ENCODE measurements at places on chromosomes 5 and 9.

DNA sequence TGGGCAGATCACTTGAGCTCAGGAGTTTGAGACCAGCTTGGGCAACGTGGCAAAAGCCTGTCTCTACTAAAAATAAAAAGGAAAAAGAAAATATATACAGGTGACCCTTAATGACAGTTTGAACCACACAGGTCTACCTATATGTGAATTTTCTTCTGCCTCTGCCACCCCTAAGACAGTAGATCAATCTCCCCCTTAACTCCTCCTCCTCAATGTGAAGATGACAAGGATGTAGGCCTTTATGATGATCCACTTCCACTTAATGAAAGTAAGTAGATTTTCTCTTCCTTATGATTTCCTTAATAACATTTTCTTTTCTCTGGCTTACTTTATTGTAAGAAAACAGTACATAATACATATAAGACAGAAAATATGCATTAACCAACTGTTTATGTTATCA lies 3.4 kb downstream of the AKNA start:
- no peak overlapping the region for H3K4me3 ChIP-seq
- H3K27me3 ChIP-seq = no peaks in the 10 kb centered on the region
- peaks cover 11% of the 10 kb centered on the region for H3K36me3 ChIP-seq
- DNase-seq = no peak
- peaks cover 58% of the 10 kb centered on the region for H3K4me1 ChIP-seq
- peak overlapping the region; percentile 87 for H3K27ac ChIP-seq

DNA sequence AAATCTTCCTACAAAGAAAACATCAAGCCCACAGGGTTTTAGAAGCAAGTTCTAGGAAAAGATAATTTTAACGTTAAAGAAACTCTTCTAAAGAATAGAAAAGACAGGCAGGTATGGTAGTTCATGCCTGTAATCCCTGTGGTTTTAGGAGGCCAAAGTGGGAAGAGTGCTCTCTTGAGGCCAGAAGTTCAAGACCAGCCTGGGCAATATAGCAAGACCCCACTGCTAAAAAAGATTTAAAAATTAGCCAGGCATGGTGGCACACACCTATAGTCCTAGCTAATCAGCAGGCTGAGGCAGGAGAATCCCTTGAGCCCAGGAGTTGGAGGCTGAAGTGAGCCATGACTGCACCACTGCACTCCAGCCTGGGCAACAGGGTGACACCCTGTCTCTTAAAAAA lies 193.3 kb downstream of the MLLT3 start:
- no peak overlapping the region for H3K4me3 ChIP-seq
- no peak for DNase-seq
- H3K27ac ChIP-seq = no peak overlapping the region
- H3K36me3 ChIP-seq = no peaks in the 10 kb centered on the region

DNA sequence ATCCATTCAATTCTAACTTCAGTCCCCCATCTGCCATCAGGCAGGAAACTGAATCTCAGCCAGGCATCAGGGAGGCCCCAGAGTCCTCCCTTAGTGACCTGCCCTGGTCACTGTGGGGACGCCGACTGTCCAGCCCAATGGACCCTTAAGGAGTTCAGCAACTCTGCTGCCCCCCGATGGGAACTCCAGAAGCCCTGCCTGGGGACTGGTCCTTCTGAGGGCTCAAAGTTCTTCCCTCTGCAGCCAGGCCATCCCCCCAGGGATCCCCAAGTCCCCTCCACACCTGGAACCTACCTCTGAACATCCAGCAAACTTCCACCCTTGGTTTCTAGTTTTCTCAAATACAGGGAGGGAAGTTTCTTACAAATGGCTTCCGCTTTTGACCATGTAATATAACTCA lies 76.8 kb downstream of the UBE2QL1 start:
- no peak for DNase-seq
- H3K27ac ChIP-seq = no peak overlapping the region
- H3K27me3 ChIP-seq = no peaks in the 10 kb centered on the region
- H3K4me1 ChIP-seq = no peaks in the 10 kb centered on the region

GRCh38 chr9:116452634-116453033 lies 234.5 kb upstream of the TRIM32 start:
- no peaks in the 10 kb centered on the region for H3K36me3 ChIP-seq
- H3K4me1 ChIP-seq = no peaks in the 10 kb centered on the region
- no peak overlapping the region for H3K4me3 ChIP-seq
- H3K27ac ChIP-seq = no peak overlapping the region
- no peaks in the 10 kb centered on the region for H3K27me3 ChIP-seq
- DNase-seq = no peak

GRCh38 chr5:72661405-72661804 lies 154.2 kb upstream of the ZNF366 start:
- no peaks in the 10 kb centered on the region for H3K27me3 ChIP-seq
- no peak for DNase-seq
- no peak overlapping the region for H3K27ac ChIP-seq
- H3K4me1 ChIP-seq = no peaks in the 10 kb centered on the region

GRCh38 chr9:80437825-80438224 lies 866.1 kb downstream of the TLE4 start:
- H3K36me3 ChIP-seq = no peaks in the 10 kb centered on the region
- H3K27ac ChIP-seq = no peak overlapping the region
- no peak overlapping the region for H3K4me3 ChIP-seq
- DNase-seq = no peak
